ENCODE measurements at places on chromosomes 13 and 19.

- DNase-seq, result no peak
Observed at GRCh38 chr19:21758296-21758695, 9.1 kb downstream of the ZNF100 start.

GRCh38 chr13:38664906-38665305, 22.0 kb upstream of the FREM2 start:
- no peak for DNase-seq

DNA sequence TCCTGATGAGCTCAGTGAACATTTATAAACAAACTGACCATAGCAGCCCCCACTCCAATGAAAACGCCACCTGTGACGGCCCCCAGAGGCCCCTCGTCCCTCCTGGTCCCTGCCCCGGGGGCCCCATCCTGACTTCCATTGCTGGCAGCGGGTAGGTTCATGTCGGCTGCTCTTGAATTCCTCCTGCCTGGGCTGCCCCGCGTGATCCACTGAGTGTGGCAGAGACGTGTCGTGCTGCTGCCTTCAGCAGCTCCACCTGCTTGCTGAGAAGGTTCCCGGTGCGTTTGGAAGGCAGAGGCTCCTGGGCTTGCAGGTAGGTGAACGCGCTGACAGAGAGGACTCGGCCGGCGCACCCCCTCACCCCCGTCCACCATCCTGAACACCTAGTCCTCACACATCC, 11.6 kb downstream of the C2CD4C start:
- DNase-seq, result no peak

GRCh38 chr19:35370722-35371121, at the start of gene GPR42:
Gene GPR42, plus strand, starts transcription at chr19:35371068. Its CDS starts 292 bp downstream, at chr19:35371360.
- no peak for DNase-seq

DNA sequence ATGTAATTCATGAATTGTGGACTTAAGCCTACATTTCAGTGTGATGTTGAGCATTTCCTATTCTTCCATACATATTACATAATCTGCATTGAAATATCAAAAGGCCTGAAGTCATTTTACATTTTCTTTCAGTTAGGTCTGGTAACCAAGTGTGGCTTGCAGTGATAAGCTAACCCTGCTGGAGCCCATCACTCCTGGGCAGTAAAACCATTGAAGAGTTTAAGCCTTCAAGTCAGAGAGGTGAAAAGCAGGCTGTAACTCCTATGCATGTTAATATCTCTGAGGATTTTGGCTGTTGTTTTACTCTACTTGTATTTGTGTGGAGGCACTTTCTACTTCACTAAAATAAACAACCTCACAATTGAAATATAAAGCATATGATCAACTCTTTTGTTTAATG, 248.8 kb downstream of the SLITRK5 start:
- no peak for DNase-seq

GRCh38 chr19:37160153-37160552, 12.3 kb downstream of the ZNF585A start:
- DNase-seq, result no peak

DNA sequence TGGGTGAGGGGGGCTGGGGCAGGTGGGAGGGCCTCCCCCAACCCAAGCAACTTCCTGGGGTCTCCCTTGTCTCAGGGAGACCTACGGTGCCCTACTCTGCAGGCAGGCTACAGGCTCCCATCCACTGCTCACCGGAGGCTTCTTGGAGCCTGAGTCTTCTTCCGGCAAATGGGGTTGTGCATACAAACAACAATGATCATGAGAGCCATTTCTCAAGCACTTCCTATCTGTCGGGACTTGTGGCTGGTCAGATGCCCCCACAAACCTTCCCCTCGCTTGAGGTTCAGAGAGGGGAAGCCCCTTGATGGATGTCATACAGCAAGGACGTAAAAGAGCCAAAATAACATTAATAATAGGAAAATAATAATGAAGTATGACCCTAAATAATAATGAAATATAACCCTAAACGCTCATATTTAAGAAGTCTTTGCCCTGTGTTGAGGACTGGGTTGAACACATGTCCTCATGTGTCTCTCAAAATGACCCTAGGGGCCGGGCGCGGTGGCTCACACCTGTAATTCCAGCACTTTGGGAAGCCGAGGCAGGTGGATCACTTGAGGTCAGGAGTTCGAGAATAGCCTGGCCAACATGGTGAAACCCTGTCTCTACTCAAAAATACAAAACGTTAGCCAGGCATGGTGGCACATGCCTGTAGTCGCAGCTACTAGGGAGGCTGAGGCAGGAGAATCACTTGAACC, 727 bp downstream of the CD37 start:
- no peak for DNase-seq

DNA sequence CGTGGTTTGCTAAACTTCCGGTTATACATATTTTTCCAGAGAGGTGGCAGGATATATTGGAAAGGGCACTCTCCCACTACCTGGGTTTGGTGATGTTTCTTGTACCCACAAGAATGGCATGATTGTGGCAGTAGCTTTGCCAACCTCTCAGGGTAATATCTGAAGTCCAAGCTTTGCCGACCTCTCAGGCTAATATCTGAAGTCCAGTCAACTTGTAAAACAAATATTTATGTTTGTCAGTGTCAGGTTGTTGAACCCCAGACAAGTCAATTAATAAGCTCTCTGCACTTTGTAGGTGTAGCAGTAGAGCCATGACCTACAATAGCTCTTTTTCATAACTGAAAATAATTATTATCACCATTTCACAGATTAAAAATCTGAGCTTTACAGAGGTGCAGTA, 167.0 kb downstream of the POU4F1 start:
- no peak for DNase-seq

DNA sequence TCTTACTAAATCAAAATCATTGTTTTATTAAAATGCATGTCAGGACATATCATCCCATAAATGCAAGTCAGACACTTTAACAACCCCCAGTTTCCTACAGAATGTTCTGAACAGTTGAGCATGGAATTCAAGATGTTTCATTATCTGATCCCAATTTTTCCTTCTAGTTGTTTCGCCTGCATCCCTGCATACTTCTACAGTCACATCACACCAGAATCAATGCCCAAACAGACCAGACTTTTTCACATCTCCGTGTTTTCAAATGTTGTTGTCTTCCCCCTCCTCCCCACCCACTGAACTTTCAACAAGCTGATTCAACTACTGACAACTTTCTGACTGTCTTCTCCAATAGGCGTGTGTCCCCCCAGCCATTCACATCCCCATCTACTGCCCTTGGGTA, 48.6 kb downstream of the LHFPL6 start:
- DNase-seq, result no peak

DNA sequence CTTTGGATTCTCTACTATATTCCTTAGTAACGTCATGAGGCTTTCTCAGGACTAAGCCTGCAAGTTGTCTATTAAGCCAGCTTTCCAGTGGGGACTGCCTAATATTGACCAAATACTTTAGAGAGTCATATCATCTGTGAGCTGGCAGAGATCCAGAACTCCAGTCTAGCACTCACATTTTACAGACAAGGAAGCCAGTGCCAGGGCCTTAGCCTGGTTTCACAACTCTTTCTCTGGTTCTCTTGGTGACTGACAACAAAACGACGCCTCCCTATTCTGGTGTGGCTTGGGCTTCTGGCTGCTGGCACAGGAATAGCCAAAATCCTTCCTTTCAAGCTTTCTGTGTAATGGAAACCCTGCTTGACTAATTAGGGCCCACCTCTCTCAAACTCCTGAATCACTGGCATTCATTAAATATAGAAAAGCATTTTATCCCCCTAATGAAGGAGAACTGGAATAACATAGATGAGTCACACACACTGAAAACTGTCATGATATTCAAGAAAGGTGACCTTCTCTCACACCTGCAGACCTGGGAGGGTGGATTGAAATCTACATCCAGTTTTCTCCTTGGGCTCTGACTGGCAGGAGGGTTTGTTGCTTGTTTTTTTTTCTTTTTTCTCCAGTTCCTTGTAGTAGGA, 75.2 kb upstream of the UBL3 start:
- peak; percentile 86 for DNase-seq

DNA sequence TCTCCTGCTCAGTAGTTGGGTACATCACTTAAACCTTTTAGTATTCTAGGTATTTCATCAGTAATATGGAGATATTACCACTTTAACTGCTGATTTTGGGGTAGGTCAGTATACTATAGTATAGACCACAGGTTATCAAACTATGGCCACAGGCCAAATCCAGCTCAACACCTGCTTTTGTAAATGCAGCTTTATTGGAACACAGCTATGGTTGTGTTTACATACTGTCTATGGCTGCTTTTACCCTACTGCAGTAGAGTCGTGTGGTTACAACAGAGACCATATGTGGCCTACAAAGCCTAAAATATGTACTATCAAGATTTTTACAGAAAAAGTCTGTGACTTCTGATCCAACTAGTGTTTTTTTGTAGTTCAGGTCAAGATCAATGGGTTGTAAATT, 10.3 kb downstream of the COG6 start:
- DNase-seq, result no peak

- DNase-seq, result no peak
Observed at GRCh38 chr19:38452430-38453366, 19.2 kb downstream of the RYR1 start.

DNA sequence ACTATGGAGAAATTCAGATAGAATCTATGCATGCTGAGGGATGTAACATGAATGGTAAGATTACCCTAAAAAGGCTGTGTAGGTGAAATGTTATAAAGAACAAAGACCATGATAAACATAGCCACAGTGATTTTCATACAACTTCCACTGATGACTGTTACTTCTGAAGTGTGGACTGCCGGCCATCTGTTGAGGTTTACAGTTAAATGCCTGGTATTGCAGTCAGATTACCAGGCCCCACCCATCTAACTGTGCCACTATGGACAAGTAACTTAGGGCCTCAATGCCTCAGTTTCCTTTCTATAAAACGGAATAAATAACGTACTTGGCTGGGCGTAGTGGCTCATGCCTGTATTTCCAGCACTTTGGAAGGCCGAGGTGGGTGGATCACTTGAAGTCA, 395.6 kb downstream of the KLF12 start:
- DNase-seq, result no peak

- DNase-seq, result no peak
Observed at GRCh38 chr13:103006641-103007426, 59.4 kb downstream of the SLC10A2 start.

DNA sequence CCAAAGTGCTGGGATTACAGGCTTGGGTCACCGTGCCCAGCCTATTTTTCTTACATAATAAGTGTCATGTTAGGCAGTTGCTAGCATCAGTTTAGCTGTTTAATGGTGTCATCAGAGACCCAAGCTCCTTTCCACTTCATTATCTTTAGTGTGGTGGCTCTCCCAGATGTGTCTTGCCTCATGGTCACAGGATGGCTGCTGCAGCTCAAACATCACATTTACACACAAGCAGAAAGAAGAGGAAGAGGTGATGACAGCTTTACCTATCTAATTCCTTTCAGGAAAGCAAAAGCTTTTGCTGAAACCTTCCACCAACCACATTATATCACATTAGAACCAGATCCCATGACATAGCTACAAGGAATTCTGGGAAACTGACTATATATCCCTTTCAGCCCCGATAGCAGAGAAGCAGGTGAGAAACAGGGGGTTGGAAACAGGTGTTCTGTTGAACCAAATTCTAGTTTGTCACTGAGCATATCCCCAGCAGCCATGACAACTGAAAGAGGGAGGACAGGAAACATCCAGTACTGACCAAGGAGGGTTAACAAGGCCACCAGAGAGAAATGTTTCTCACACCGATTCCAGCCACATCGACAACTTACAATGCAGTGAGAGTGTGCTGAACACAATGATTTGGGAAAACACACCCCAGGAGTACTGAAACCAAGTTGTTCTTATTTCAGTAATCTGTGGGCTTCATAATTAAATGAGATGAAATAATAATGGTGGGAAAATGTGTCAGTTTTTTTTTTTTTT, 617.0 kb downstream of the UQCRFS1 start:
- DNase-seq, result no peak

GRCh38 chr13:28408863-28409262, 86.1 kb downstream of the FLT1 start:
- DNase-seq, result no peak

GRCh38 chr13:24005755-24006281, 108.5 kb upstream of the C1QTNF9B start:
- peak; percentile 47 for DNase-seq

DNA sequence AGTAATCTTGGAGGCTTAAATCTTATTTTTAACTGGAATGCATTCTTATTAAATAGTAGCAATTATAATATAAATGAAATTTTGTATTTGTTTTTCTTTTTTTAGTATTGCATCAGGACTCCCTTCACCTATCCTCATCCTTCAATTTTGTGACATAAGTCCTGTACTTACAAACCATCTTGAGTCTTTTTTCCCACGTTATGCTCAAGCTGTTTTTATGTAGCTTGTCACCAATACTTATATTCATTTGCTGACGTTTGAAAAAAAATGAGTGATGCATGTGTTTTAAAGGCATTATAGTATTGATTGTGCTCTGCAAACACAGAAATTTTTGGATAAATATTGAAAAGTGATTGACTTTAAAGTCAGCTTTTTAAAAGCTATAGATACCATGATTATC, 888 bp downstream of the GPR18 start:
- DNase-seq, result no peak

- DNase-seq, result no peak
Observed at GRCh38 chr13:23599083-23599925, 29.1 kb downstream of the TNFRSF19 start.

- DNase-seq, result no peak
Observed at GRCh38 chr19:39003188-39003587, 27.6 kb upstream of the FBXO17 start.

- peak; percentile 27 for DNase-seq
Observed at GRCh38 chr13:91346850-91347201, 661 bp upstream of the MIR17HG start.

DNA sequence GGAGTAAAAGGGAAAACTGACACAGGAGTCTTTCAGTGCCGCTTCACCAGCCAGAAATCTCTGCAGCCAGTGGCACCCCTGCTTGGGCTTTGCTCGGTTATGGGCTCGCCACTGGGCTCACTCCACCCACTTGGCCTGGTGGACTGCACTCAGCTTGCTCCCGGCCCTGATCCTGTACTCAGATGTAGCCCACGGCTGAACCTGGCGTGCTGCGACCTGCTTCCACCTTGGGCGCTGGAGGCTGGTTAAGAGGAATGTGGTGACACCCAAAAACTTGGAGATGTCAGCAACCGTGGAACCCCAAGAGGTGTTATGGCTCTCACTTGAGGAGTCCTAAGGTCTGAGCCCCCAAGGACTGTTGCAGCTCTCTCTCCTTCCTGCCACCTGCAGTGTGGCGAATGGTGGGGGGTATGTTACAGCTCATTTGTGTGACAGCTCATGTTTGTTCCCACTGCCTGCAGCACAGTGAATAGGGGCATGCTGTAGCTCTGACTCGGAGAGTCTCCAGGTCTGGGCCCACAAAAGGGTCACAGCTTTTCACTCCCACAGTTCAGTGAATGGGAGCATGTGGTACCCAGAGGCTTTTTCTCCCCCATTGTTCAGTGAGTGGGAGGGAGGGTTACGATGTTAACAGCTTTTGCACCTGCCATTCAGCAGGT, 1124.5 kb upstream of the ATXN8OS start:
- no peak for DNase-seq

GRCh38 chr13:27607125-27607524, 13.2 kb downstream of the LNX2 start:
- peak; percentile 94 for DNase-seq
